ENCODE measurements at places on chromosomes 3 and 15.

DNA sequence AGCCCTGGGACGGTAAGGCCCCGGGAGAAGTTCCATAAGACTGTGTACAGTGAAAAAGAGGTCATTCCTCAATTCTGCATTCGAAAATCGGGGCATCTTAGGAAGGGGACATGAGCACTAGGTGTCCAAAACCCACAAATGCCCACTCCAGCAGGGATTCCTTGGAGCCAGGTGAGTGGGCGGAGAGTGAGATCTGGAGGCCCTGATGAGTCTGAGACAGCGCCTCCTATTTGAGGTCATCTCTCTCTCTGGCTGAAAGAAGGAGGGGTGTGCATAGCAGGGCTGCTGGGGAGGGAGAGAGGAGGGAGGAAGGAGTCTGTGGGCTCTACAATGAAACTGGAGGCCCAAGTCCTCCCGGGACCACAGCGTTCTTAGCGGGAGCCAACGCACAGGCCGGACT lies 38.1 kb upstream of the LACTB start:
- no peak for DNase-seq

DNA sequence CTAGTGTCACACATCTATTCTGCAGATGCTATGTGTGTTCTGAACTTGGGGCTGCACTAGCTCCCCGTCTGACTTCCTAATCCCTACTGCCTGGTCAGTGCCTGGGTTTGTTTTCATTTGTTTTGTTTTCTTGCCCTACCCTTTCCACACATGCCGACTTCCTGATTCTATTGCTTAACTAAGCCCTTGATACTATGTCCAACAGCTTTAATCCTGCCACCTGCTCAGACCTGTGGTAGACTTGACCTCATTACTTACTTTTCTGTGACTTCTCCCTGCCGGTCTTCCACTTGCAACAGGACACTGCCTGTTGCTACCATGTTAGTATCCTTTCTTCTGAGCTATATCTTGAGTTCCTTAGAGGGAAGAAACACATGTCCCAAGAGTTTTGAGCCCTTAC lies 39.3 kb upstream of the CEMIP start:
- no peak for DNase-seq

DNA sequence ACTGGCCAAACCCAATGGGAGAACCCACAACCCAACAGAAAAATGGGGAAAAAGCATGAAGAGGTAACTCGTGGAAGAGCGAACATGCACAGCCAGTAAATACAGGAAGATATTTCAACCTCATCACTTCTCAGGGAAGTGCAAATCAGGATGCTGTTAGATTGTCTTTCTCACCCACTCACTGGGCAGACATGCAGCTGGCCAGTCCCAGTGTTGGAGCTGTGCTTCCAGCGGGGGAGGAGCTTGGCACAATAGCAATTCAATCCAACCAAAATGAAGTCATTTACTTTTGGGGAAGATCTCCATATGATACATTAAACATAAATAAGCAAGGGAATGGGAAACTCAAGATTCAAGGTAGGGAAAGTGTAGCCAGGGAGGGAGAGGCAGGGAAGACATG lies 12.1 kb downstream of the WNT7A start:
- DNase-seq: no peak

GRCh38 chr15:89088605-89089315 lies 504 bp downstream of the ABHD2 start:
- DNase-seq: no peak

GRCh38 chr3:50347187-50347813 lies 1.8 kb upstream of the ZMYND10 start:
- DNase-seq: no peak

DNA sequence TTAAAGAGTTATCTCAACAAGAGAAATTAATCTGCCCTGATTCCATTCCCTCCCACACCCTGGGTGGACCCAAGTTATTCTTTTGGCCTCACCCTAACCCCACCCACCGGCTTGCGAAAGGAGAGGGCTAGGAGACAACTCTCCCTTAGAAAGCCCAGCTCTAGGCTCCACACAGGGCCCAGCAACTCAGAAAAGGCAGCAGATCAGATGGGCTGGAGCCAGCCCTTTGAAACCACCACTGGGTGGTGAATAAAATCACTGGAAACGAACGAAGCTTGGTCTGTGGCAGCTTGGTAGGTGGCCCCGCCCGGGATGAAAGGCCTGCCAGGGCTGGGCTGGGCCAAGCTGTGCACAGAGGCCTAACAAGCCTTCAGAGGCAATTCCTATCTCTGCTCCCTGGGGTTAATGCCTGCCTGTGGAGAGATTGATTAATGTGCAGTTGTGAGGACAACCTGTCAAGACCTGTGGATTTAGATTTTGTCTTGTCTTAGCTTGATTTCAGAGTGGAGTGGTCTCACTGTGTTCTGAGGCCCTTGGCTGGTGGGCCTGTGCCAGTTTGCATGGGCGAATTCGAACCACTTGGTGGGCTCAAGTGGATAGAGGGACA lies 38.8 kb downstream of the BHLHE40 start:
- no peak for DNase-seq

GRCh38 chr3:48151058-48151806 lies 37.0 kb downstream of the CDC25A start:
- peak; percentile 68 for DNase-seq

DNA sequence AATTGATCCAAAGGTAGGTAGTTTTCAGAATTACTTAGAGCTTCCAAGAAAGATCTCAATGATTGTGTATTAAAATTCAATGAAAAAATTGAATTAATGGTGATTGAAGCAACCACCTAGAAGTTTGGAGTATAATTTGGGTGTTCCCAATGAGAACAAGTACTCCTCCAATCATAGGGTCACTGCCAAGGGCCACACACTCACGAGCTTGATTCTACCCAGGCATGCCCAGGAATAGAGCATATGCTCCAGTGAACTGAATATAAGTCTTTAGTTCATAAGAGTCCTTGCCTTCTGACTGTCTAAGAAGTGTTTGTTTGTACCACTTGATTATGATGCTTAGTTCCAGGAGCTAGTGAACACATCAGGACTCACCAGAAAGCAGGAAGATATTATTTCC lies 133.9 kb downstream of the CPNE4 start:
- no peak for DNase-seq

DNA sequence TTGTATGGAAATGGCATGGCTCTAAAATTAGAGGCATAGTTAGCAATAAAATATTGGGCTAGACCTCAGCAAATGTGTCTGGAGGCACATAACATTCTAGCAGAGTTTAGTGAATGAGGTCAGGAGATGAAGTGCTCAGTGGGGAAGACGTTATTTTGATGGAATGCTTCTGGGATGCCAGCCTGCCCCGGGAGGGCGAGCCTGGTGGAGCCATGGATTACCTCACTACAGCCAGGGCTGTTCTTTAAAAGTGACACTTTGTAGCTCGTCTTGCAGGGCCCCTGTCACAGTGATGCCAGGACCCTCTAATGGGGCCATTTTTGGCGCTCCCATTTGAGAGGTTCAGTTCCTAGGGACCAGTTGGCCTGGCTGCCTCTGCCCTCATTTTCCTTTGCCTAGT lies 48.5 kb downstream of the PXYLP1 start:
- peak; percentile 64 for DNase-seq

GRCh38 chr3:57637391-57637790 lies 40.2 kb upstream of the ARF4 start:
- no peak for DNase-seq

DNA sequence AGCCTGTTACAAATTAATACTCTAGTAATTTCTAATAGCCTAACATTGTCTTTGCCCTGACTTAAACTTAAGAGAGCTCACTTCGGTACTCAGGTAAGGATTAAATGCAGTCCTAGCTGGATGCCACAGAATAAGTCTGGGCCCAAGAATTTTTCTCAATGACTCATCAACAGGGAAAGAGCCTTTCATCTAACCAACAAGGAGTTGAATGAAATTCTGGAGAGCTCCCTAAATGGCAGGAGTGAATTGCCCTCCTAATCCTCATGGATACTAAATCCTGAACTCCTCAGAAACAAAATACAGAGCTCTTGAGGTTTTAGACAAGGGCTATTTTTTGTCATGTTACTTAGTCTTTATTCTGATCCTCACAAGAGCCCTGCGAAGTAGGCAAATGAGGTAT lies 159.5 kb downstream of the PLCH1 start:
- DNase-seq: no peak

DNA sequence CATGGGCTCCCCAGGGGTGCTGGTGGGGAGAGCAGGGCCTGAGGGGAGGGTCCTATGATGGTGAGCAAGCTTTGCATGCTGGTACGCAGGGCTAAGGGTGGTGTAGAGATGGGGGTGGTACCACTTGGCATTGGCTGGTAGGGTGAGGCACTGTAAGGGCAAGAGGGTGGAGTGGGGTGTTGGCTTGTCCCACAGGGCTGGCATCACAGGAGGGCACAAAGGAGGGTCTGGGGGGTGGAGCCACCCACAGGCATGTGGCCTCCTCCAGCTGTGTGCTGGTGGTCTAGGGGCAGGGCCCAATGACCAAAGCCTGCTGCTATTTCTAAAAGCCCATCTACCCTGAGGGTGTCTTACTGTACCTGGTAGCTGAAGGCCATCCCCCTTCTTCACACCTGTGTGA lies 65.2 kb upstream of the SEC13 start:
- no peak for DNase-seq

DNA sequence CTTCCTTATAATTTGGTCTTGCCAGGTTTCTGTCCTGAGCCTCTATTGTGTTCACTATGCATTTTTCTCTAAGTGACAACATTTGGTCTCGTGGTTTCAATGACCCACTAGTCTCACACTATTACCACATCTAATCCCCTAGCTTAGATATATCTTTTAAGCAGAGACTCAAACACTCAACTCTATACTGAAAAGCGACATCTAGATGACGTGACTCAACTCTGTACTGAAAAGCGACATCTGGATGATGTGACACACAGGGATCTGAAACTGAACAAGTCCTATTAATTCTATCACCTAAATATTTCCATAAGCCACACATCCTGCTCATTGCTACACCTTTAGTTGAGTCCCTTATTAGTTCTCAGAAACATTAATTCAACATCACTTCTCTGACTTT lies 141.7 kb upstream of the MBNL1 start:
- no peak for DNase-seq

DNA sequence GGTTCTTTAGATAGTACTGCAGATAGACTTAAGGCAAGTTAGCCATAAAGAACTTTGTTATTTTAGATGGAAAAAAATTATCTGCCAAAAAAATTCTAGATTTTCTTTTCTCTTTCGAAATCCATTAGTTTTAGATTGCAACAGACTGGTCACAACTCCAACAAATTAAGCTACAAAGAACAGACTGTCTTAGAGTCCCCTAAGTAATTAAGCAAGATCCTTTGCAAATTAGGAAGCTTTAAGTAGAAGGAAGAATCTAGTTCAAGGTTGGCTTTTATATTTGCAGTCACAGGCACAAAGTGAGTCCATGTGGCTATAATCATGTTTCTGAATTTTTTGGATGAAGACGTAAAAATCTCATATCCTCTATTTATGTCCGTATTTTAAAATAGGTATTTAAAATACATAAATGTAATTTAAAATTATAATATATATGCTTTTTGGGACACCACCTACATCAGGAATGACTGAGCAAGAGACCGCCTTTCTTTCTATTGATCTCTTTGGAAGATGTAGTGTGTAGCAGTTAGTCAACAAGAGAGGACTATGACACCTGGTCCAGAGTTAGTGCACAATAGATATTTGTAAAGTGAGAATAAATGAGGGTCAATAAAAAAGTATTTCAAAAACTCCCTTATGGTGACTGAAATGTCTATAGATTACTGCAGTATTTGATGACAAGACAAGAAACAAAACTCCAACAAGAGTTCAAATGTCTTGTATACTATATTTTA lies 34.4 kb downstream of the TMEM45A start:
- no peak for DNase-seq

DNA sequence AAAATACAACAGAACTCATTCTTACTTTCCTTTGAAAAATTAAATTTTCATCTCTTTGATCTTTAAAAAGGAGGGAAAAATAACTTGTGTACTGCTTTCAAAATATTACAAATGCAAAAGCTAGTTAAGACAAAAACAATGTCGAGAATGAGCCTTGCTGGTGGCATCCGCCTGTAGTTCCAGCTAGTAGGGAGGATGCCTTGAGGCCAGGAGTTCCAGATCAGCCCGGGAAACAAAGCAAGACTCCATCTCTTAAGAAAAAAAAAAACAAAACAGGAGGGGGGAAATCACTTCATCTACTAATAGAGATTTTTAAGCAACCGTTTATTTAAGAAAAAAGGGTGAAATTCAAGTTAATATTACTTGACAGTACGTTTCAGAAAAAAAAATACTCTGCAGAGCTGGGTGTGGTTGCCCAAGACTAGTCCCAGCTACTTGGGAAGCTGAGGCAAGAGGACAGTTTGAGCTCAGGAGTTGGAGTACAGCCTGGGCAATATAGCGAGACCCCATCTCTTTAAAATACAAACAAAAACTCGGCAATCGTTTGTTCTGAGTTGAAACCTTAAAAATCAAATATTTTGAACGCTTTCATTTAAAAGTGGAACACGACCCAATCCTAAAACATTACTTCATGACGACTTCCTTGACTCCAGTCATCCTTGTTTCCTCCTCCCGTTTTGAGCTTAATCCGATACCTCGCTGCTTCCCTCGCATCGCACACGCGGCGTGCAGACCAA lies 1.2 kb downstream of the KPNA1 start:
- DNase-seq: no peak

DNA sequence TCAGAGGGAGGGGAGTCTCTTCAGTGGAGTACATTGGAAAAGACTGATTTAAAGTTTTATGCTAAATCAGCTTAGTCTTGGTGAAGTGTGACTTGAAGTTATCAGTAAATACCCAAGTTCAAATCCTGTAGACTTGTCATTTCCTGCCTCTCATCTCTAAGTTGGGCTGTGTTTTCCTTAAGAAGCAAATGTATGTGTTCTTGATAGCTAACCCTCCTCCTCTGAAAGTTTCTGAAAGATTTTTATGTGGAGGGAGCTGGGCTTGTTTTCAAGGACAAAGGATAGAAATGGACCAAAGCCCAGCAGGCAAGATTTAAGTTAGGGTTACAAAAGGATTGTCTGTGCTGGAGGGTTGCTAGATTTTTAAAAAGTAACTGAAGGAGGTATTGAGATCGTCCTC lies 4.2 kb downstream of the MAPKBP1 start:
- no peak for DNase-seq

DNA sequence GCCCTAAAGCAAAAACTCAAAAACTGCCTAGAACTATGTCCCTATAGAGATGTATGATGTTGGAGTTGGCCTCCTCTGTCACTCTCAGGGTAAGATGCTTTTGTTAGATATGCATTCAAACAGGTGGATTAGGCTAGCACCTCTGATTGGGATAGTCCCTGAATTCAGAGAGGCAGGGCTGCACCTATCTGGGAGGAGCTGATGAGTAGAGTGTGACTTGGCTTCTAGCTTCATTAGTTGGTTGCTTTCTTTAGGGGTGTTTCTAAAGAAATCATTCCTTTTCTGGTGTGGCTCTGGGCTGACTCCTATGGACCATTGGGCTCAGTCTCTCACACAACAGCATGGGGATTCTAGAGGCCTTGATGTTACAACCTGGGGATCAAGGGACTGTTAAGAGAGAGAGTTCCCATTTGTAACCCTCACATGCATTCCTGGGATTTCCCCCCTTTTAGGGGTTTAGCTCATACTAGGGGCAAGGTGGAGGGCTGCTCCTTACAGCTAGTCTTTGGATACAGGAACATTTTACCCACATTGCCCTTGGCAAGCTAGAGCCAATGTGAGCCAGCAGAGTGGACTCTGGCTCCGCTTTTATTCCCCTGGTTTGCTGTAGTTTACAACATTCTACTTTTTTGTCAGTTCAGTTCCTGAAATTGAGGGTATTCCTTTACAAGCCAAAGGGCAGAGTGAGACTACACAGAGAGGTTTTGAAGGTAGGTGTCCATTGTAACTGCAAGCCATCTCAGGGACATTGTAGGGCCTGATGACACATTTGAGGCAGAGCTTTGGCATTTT lies 7.5 kb downstream of the ZNF592 start:
- DNase-seq: no peak
